Smooth muscle cell of the pulmonary artery (primary cell): ENCODE measurements at places on chromosomes 6 and 20. TPM values are rescaled to one million over a fixed set of nuclear protein-coding genes. Genes with fewer than 3 reads are reported as not detected.

Gene XPO5
- total RNA-seq: 23.3 and 36.7 TPM in 2 replicates

Gene VNN1
- total RNA-seq: 0.20 TPM in 1 of 2 replicates, not detected in the other

Gene AVP
- total RNA-seq: not detected in 2 replicates

Gene COL11A2
- 0.13 and 0.83 TPM in 2 replicates for total RNA-seq

Gene SNX9
- 98.6 and 103 TPM in 2 replicates for total RNA-seq

Gene PEDS1
- total RNA-seq: 23.8 and 26.6 TPM in 2 replicates

Gene FOXS1
- total RNA-seq: 20.6 and 23.1 TPM in 2 replicates

Gene HAO1
- total RNA-seq: not detected in 2 replicates

Gene CYP39A1
- total RNA-seq: 0.07 and 0.78 TPM in 2 replicates

Gene SNPH
- 12.0 and 21.3 TPM in 2 replicates for total RNA-seq

Gene TAGAP
- total RNA-seq: not detected in 2 replicates

Gene ULBP1
- 0.07 and 0.17 TPM in 2 replicates for total RNA-seq

Gene PPP1R3D
- total RNA-seq: 6.4 and 6.5 TPM in 2 replicates

Gene ZNF334
- 0.83 and 3.9 TPM in 2 replicates for total RNA-seq

Gene CLPSL2
- not detected in 2 replicates for total RNA-seq

Gene PNPLA1
- total RNA-seq: 0.03 and 0.07 TPM in 2 replicates

Gene CLVS2
- not detected in 2 replicates for total RNA-seq

Gene DST
- total RNA-seq: 492 and 511 TPM in 2 replicates

Gene MKKS
- total RNA-seq: 10.7 and 13.7 TPM in 2 replicates

Gene KIF6
- 0.26 and 0.33 TPM in 2 replicates for total RNA-seq

Gene CST2
- 2.4 and 17.5 TPM in 2 replicates for total RNA-seq

Gene IRF4
- total RNA-seq: under 0.01 TPM in 1 of 2 replicates, not detected in the other

Gene NQO2
- 10.5 and 33.9 TPM in 2 replicates for total RNA-seq

Gene RHAG
- total RNA-seq: not detected in 2 replicates

Gene KAT14
- total RNA-seq: 10.8 and 12.3 TPM in 2 replicates

Gene MCCD1
- not detected in 2 replicates for total RNA-seq

Gene SLC17A2
- total RNA-seq: 0.07 TPM in 1 of 2 replicates, not detected in the other

Gene PHACTR1
- total RNA-seq: 0.33 and 1.6 TPM in 2 replicates

Gene BMP7
- total RNA-seq: not detected in 2 replicates

Gene PRR18
- total RNA-seq: not detected in 2 replicates

Gene MAP7
- 0.76 and 1.3 TPM in 2 replicates for total RNA-seq

Gene TCF19
- total RNA-seq: 5.4 and 7.9 TPM in 2 replicates

Gene FILIP1
- 0.33 and 0.91 TPM in 2 replicates for total RNA-seq

Gene MYB
- total RNA-seq: 0.33 and 0.40 TPM in 2 replicates

Gene MRS2
- total RNA-seq: 15.3 and 20.8 TPM in 2 replicates

Gene FOXC1
- total RNA-seq: 8.2 and 19.5 TPM in 2 replicates

Gene CD83
- 0.23 and 1.6 TPM in 2 replicates for total RNA-seq

Gene TEAD3
- 16.1 and 16.2 TPM in 2 replicates for total RNA-seq

Gene TMEM200A
- total RNA-seq: 134 and 167 TPM in 2 replicates

Gene MUCL3
- total RNA-seq: not detected in 2 replicates

Gene MICA
- 45.9 and 164 TPM in 2 replicates for total RNA-seq

Gene POU3F2
- total RNA-seq: not detected in 2 replicates

Gene PDYN
- total RNA-seq: not detected in 2 replicates

Gene HFE
- total RNA-seq: 20.3 and 29.6 TPM in 2 replicates

Gene TPBG
- 69.5 and 138 TPM in 2 replicates for total RNA-seq

Gene SLC35D3
- not detected in 2 replicates for total RNA-seq

Gene ADRM1
- 68.2 and 95.2 TPM in 2 replicates for total RNA-seq

Gene PAK5
- 0.03 TPM in 1 of 2 replicates, not detected in the other for total RNA-seq

Gene PROCR
- total RNA-seq: 51.4 and 129 TPM in 2 replicates

Gene HLA-DPB1
- total RNA-seq: 2.8 and 19.5 TPM in 2 replicates

Gene RIPPLY2
- not detected in 2 replicates for total RNA-seq

Gene PLEKHG1
- total RNA-seq: 0.59 and 2.4 TPM in 2 replicates

Gene MOG
- total RNA-seq: not detected in 2 replicates

Gene RIMS4
- total RNA-seq: 0.39 and 1.3 TPM in 2 replicates

Gene PXDC1
- 44.0 and 61.8 TPM in 2 replicates for total RNA-seq

Gene WFDC10B
- 0.26 TPM in 1 of 2 replicates, not detected in the other for total RNA-seq

Gene CTNNBL1
- 22.5 and 23.6 TPM in 2 replicates for total RNA-seq

Gene SPATA25
- 0.65 and 2.0 TPM in 2 replicates for total RNA-seq
